Activated T-helper 1 cell treated with anti-CD3 and anti-CD28 coated beads, Interleukin-12 subunit alpha, Interleukin-12 subunit beta, Interleukin-2, Interleukin-4 antibody, amounts not matched to agents 30 ng/mL and 10 ng/mL and 1 ng/mL, durations not matched to agents 14 hours and 24 hours and 36 hours (primary cell): ENCODE measurements at places on chromosomes 6 and 20.
A peak's percentile ranks its signal among the peaks of the same experiment; 100 is the strongest.

GRCh38 chr6:110053395-110054240 is 75.5 kb downstream of the GPR6 start:
- no peak overlapping the region for H3K27ac ChIP-seq
- DNase-seq, result no peak
- H3K4me1 ChIP-seq, result no peaks in the 10 kb centered on the region
- H3K27me3 ChIP-seq, result peaks cover 13% of the 10 kb centered on the region

GRCh38 chr20:61161726-61162390 is 90.2 kb upstream of the CDH4 start:
- no peaks in the 10 kb centered on the region for H3K27me3 ChIP-seq
- no peak overlapping the region for H3K4me3 ChIP-seq
- H3K4me1 ChIP-seq, result no peaks in the 10 kb centered on the region
- DNase-seq, result no peak
- H3K36me3 ChIP-seq, result no peaks in the 10 kb centered on the region
- no peak overlapping the region for H3K27ac ChIP-seq

GRCh38 chr20:45404438-45404837 is 3.7 kb upstream of the DBNDD2 start:
- peaks cover 11% of the 10 kb centered on the region for H3K36me3 ChIP-seq
- H3K27me3 ChIP-seq, result peaks cover 13% of the 10 kb centered on the region

GRCh38 chr20:25586877-25587276 is 1.5 kb upstream of the NINL start:
- peaks cover 12% of the 10 kb centered on the region for H3K4me1 ChIP-seq
- peaks cover 11% of the 10 kb centered on the region for H3K27me3 ChIP-seq
- H3K36me3 ChIP-seq, result peaks cover 1% of the 10 kb centered on the region
- DNase-seq, result no peak
- H3K4me3 ChIP-seq, result no peak overlapping the region

GRCh38 chr6:149936743-149937142 is 5.1 kb upstream of the ULBP2 start:
- H3K36me3 ChIP-seq, result no peaks in the 10 kb centered on the region
- no peak overlapping the region for H3K4me3 ChIP-seq
- DNase-seq, result no peak
- no peak overlapping the region for H3K27ac ChIP-seq
- peaks cover 50% of the 10 kb centered on the region for H3K4me1 ChIP-seq

- H3K27me3 ChIP-seq, result peaks cover 1% of the 10 kb centered on the region
- no peaks in the 10 kb centered on the region for H3K4me1 ChIP-seq
- DNase-seq, result no peak
- peaks cover 2% of the 10 kb centered on the region for H3K36me3 ChIP-seq
Observed at GRCh38 chr6:15108383-15108715, 137.5 kb upstream of the JARID2 start.

DNA sequence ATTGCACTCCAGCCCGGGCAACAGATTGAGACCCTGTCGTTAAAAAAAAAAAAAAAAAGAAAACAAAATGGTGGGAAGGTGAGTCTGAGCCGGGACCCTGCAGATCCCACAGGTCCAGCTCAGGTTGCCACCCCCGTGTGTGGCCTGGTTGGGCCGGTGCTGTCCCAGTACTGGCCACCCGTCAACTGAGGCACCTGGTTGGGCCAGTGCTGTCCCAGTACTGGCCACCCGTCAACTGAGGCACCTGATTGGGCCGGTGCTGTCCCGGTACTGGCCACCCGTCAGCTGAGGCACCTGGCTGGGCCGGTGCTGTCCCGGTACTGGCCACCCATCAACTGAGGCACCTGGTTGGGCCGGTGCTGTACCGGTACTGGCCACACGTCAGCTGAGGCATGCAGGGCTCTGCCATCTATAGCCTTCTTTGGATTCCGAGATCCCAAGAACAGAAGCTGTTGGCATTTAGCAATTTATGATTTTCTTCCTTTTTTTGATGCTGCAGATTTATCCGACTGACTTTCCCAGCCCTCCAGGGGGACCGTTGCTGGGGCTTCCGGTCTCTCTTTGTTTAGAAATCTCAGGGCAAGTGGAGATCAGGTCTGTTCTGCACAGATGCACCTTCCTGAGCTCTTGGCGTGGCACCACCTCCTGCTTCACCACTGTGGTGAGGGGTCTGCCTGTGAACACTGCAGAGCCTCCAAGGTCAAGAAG is 113.8 kb downstream of the SYCP2 start:
- no peaks in the 10 kb centered on the region for H3K36me3 ChIP-seq
- H3K4me3 ChIP-seq, result no peak overlapping the region
- no peaks in the 10 kb centered on the region for H3K4me1 ChIP-seq
- no peaks in the 10 kb centered on the region for H3K27me3 ChIP-seq
- no peak for DNase-seq
- no peak overlapping the region for H3K27ac ChIP-seq

DNA sequence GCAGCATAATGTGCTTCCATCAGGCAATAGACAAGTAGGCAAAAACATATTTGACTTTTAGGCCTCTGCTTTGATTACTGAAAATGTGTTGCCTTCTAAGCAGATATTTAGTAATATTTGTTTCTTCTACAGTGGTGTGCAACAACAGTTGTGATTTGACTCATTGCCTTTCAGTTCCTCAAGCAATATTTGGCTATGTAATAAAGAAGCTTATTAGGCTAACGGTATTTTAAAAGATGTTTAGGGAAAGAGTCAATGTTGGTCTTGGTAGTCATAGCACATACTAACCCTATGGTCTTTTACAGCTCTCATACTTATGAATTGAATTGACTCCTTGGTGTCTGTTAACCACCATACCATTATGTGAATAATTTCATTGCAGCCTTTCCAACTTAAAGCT is 124.1 kb downstream of the GRIK2 start:
- H3K27ac ChIP-seq, result no peak overlapping the region
- no peaks in the 10 kb centered on the region for H3K4me1 ChIP-seq
- H3K36me3 ChIP-seq, result no peaks in the 10 kb centered on the region
- no peak for DNase-seq
- H3K27me3 ChIP-seq, result no peaks in the 10 kb centered on the region
- no peak overlapping the region for H3K4me3 ChIP-seq

GRCh38 chr20:34622821-34623451 is 54.0 kb downstream of the PIGU start:
- no peak overlapping the region for H3K27ac ChIP-seq
- H3K4me3 ChIP-seq, result no peak overlapping the region
- no peak for DNase-seq
- H3K4me1 ChIP-seq, result peaks cover 47% of the 10 kb centered on the region
- no peaks in the 10 kb centered on the region for H3K27me3 ChIP-seq
- peaks cover 24% of the 10 kb centered on the region for H3K36me3 ChIP-seq

DNA sequence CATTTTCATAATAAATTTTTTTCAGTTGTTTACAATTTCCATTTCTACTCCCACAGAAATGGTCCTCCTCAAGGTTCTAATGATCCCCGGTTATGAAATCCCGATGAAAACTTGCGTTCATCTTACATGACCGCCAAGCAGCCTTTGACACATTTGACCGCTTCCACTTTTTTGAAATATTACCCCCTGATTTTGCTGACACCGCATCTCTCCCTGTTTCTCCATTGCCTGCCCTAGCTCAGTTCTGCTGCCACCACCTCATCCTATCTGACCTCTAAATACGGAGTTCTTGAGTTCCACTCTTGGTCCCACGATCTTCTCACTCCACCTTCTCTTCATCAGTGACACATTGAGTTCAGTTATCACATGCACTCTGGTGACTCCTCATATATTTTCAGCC is 74.1 kb downstream of the SLC35B3 start:
- DNase-seq, result no peak
- no peak overlapping the region for H3K4me3 ChIP-seq
- H3K27me3 ChIP-seq, result peaks cover 2% of the 10 kb centered on the region
- H3K4me1 ChIP-seq, result no peaks in the 10 kb centered on the region
- H3K36me3 ChIP-seq, result no peaks in the 10 kb centered on the region

GRCh38 chr6:149851461-149852110 is 12.6 kb downstream of the LRP11 start:
- peaks cover 36% of the 10 kb centered on the region for H3K4me1 ChIP-seq
- H3K27ac ChIP-seq, result no peak overlapping the region
- no peak for DNase-seq
- H3K27me3 ChIP-seq, result peaks cover 23% of the 10 kb centered on the region
- H3K4me3 ChIP-seq, result no peak overlapping the region
- H3K36me3 ChIP-seq, result peaks cover 2% of the 10 kb centered on the region

DNA sequence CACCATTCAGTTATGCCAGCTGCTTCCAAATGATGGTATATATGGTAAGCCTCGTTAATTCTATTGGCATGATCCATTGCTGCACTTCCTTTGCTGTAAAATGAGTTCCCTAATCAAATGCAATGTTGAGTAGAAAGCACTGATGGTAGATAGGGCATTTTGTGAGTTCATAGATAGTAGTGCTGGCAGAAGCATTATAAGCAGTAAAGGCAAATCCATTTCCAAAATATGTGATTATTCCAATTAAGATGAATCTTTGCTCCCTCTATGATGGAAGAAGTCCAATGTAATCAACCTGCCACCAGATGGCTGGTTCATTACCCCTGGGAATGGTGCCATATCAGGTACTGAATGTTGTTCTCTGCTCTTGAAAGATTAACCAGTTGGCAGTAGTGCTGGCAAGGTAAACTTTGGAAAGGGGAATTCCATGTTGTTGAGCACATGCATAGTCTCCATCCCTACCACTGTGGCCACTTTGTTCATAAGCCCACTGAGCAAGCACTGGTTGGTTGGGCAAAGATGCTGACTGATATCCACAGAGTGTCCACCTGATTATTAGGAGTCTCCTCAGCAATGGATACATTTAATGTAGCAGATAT is 5.6 kb upstream of the TBPL1 start:
- H3K36me3 ChIP-seq, result no peaks in the 10 kb centered on the region
- H3K27me3 ChIP-seq, result peaks cover 10% of the 10 kb centered on the region
- peaks cover 8% of the 10 kb centered on the region for H3K4me1 ChIP-seq
- no peak overlapping the region for H3K27ac ChIP-seq
- no peak overlapping the region for H3K4me3 ChIP-seq

- no peaks in the 10 kb centered on the region for H3K4me1 ChIP-seq
- no peak for DNase-seq
- no peaks in the 10 kb centered on the region for H3K27me3 ChIP-seq
Observed at GRCh38 chr6:169291646-169292337, 38.1 kb upstream of the THBS2 start.

DNA sequence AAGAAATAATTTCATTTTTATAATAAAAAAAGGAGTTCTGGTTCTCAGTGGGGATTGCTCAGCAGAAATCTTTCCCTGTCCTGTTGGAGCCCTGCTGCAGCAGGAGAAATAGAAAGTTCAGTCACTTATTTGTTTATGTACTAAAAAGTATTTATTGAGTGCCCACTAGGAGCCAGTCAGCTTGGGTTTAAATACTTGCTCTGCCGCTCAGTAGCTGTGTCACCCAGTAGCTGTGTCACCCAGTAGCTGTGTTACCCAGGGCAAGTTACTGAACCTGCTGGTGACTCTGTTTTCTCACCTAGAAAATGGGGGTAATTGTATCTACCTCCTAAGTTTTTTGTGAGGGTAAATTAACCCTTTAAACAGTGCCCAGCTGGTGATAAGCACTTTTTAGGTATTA is 32.9 kb downstream of the FOXF2 start:
- no peaks in the 10 kb centered on the region for H3K4me1 ChIP-seq
- no peak overlapping the region for H3K4me3 ChIP-seq
- no peak overlapping the region for H3K27ac ChIP-seq
- no peak for DNase-seq
- H3K36me3 ChIP-seq, result no peaks in the 10 kb centered on the region
- peaks cover 3% of the 10 kb centered on the region for H3K27me3 ChIP-seq

DNA sequence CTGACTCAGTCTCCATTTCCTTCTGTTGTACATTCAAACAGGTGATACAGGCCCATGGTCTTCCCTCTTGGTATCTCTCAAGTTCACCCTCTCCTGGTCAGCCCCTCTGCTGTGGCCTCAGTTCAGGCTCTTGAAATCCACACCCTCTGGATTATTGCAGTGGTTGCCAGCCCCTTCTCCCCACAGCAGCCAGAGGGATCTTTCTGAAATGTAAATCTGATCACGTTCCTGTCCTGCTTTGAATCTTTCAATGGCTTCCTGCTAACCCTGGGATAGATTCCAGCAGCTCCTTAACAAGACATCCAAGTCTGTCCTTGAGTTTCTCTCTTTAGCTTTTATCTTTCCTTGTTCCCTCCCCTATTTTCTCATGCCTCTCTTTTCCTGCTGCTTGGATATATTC is 22.2 kb downstream of the CHMP4B start:
- no peak overlapping the region for H3K4me3 ChIP-seq
- H3K36me3 ChIP-seq, result peaks cover 32% of the 10 kb centered on the region
- H3K27ac ChIP-seq, result peak overlapping the region; percentile 65
- DNase-seq, result no peak
- peaks cover 37% of the 10 kb centered on the region for H3K4me1 ChIP-seq

DNA sequence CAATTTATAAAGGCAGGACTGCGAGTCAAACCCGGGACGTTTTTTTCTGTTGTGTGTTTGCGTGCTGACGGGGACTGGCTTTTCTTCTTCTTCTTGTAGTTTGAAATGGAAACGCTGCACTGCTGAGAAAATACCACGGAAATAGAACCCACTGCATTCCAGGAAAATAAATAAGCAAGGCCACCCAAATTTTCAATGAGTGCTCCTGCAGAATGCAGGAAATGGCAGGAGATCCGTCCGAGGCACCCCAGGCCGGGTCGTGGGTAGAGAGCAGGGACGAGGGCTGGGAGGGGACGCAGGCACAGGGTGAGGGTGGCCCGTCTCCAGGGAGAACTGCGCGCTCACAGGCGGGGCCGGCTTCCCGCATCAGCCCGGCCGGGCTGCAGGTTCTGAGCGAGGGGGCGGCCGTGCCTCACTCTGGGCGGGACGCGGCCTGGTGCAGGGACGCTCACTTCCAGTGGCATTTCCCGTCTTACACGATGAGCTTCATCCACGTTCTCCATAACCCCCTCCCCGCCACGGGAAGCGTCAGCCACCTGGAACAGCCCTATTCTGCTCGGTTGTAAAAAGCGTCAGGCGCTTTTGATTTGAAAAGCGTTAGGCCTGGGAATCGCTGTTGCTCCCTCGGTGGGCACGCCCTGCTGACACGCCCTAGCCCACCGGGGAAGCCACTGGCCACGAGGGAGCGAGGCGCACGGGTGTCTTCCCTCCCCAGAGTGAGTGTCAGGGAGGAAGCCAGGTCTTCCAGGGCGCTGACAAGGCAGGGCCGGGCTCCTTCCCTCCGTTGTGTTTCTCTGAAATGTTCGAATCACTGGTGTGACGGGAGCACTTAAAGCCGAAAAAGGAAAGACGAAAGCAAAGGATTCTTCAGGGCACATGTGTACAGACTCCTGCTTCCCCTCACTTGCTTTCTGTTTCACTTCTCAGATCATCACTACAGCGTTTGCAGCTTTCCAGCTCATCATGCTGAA is 17.9 kb upstream of the EXOC2 start:
- peaks cover 44% of the 10 kb centered on the region for H3K4me1 ChIP-seq

- DNase-seq, result no peak
- H3K27me3 ChIP-seq, result peaks cover 4% of the 10 kb centered on the region
- H3K4me3 ChIP-seq, result peak overlapping the region; percentile 97
- H3K27ac ChIP-seq, result peak overlapping the region; percentile 89
- H3K4me1 ChIP-seq, result peaks cover 67% of the 10 kb centered on the region
Observed at GRCh38 chr6:30741789-30742315, 635 bp downstream of the FLOT1 start.

- peaks cover 57% of the 10 kb centered on the region for H3K4me1 ChIP-seq
- H3K4me3 ChIP-seq, result peak overlapping the region; percentile 71
- H3K27me3 ChIP-seq, result peaks cover 8% of the 10 kb centered on the region
- peak; percentile 40 for DNase-seq
- H3K27ac ChIP-seq, result no peak overlapping the region
Observed at GRCh38 chr6:107786709-107787588, 37.2 kb downstream of the SCML4 start.

- no peak overlapping the region for H3K27ac ChIP-seq
- peaks cover 14% of the 10 kb centered on the region for H3K4me1 ChIP-seq
- H3K36me3 ChIP-seq, result no peaks in the 10 kb centered on the region
- DNase-seq, result no peak
- H3K4me3 ChIP-seq, result no peak overlapping the region
- peaks cover 13% of the 10 kb centered on the region for H3K27me3 ChIP-seq
Observed at GRCh38 chr6:119517428-119517827, 167.9 kb upstream of the MAN1A1 start.

- no peak overlapping the region for H3K4me3 ChIP-seq
- no peaks in the 10 kb centered on the region for H3K27me3 ChIP-seq
- no peaks in the 10 kb centered on the region for H3K4me1 ChIP-seq
- DNase-seq, result no peak
Observed at GRCh38 chr20:61426352-61426751, 174.3 kb downstream of the CDH4 start.
